ENCODE measurements at places on chromosomes 5 and 9. TPM values are rescaled to one million over a fixed set of nuclear protein-coding genes. Genes with fewer than 3 reads are reported as not detected.

- H3K4me1 ChIP-seq = no peaks in the 10 kb centered on the region
- H3K27ac ChIP-seq = no peak overlapping the region
- H3K4me3 ChIP-seq = no peak overlapping the region
- no peaks in the 10 kb centered on the region for H3K36me3 ChIP-seq
Observed at GRCh38 chr9:121242219-121242958, 25.6 kb upstream of the GSN start.

DNA sequence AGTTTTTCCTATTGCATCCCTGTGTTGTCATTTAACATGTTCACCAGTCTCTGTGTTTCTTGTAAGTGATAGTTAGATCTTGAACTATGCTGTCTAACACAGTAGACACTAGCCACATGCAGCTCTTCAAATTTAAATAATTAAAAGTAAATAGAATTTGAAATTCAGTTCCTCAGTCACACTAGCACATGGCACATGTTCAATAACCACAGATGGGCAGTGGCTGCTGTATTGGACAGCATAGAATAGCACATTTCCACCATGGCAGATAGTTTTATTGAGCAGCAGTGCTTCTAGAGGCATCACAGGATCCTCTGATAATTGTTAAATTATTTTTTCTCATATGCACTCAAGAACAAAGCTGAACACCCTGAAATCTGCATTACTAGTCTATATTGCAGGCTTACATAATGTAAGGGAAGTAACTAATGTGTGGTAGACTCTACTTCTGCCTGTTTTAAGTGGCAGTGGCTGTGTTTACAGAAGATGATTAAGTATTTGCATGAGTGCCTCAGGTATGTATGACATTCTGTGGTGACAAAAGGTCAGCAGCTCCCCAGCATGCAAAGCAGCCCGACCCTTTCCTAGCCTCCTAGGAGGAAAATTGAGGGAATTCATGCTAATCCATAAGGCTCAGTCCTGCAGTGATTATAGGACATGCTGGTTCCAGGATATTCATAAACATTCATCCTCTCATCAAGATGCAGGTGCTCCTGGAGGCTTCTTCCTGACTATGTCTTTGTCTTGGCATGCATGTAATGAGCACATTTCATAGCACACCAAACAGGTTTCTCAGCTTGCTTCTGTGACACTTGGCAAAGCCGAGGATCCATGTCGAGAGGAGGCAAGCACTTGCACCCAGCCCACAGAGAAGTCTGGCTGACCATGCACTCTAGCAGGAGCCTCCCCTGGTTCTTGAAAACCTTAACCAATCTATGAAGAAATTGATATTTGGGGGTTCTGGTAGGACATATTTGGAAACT lies 45.5 kb downstream of the SH3RF2 start:
- no peaks in the 10 kb centered on the region for H3K36me3 ChIP-seq
- peaks cover 19% of the 10 kb centered on the region for H3K4me1 ChIP-seq
- H3K27me3 ChIP-seq = no peaks in the 10 kb centered on the region

DNA sequence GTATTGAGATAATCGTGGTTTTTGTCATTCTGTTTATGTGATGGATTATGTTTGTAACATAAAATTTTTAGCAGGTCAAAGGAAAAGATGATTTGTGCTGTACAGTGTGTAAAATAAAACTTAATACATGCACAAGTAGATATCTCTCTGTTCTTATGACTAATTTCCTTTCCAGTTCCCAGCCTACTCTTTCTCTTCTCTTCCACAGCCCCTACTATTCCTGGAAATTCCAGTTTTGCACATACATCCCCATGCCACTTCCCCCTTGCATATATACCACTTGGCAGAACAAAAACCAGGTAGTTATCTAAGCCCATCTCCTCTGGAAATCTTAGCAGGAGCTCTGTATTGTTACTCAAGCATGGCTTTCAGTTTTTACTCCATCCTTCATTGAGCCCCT lies 20.2 kb downstream of the TEK start:
- no peaks in the 10 kb centered on the region for H3K27me3 ChIP-seq
- H3K4me1 ChIP-seq = peaks cover 7% of the 10 kb centered on the region
- no peaks in the 10 kb centered on the region for H3K36me3 ChIP-seq
- DNase-seq = no peak

DNA sequence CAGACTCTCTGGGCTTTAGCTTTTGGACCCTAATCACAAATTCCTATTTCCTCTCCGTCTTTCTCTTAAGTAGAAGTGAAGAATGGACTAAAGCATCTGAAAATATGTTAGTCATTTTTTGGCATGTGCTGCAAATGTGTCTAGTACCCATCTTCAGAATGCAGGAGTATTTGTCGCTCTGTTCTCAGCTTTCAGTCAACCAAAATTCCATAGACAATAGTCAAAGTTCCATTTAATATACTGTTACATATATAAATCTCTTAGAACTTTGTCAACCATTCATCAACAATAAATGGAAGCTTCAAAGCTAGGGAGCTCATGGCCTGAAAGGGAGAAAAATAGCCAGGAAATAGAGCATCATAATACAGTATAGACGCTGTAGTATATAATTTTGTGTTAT lies 509.4 kb downstream of the BNC2 start:
- H3K27me3 ChIP-seq = no peaks in the 10 kb centered on the region
- no peak overlapping the region for H3K4me3 ChIP-seq
- DNase-seq = no peak
- no peaks in the 10 kb centered on the region for H3K36me3 ChIP-seq
- no peak overlapping the region for H3K27ac ChIP-seq

The FCN2 gene
- not detected for total RNA-seq

The IL17B gene
- total RNA-seq = not detected

The IL6ST gene
- 353 TPM for total RNA-seq

The C5orf15 gene
- 31.1 TPM for total RNA-seq

The DBH gene
- total RNA-seq = not detected

Measured in lower lobe of right lung (tissue), 2 donors.